HCT116 (cell line): ENCODE measurements at places on chromosomes 13 and 19.

GRCh38 chr13:39468306-39468705, 134.7 kb downstream of the LHFPL6 start:
- no peak for DNase-seq

- no peak for DNase-seq
These were observed 26.7 kb upstream of the CACNG8 start for GRCh38 chr19:53936029-53936428.

GRCh38 chr13:50744116-50744660, 99.3 kb downstream of the DLEU7 start:
- no peak for DNase-seq

DNA sequence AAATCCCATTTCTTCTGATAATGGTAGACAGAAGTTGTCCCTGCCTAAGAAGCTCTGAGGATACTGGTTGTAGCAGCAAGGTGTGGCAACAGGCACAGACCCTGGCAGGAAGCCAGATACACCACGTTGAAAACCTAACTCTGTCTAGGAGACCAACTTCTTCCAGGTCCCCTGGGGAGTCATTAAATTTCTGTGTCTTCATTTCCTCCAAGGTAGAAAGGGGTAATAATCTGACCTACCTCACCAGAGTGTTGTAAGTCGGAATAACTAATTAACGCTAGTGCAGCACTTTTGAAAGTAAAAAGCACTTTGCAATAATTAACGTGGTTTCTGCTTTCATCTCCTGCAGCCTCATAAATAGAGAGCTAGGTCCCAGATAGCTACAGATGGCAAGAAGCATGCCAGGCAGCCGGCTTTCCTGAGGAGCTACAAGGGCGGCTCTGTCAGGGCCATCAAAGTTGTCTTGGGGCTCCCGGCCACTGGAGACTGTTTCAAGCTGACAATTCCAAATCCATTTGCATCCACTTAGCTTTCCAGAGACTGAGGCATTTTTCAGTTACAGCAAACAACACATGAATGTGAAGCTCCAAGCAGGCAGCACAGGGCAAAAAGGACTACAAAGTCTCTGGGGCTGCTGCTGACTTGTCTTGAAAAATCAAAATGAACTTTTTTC, 176.2 kb downstream of the FOXO1 start:
- DNase-seq = no peak

- DNase-seq = no peak
These were observed 58.2 kb downstream of the UBL3 start for GRCh38 chr13:29791997-29792780.

DNA sequence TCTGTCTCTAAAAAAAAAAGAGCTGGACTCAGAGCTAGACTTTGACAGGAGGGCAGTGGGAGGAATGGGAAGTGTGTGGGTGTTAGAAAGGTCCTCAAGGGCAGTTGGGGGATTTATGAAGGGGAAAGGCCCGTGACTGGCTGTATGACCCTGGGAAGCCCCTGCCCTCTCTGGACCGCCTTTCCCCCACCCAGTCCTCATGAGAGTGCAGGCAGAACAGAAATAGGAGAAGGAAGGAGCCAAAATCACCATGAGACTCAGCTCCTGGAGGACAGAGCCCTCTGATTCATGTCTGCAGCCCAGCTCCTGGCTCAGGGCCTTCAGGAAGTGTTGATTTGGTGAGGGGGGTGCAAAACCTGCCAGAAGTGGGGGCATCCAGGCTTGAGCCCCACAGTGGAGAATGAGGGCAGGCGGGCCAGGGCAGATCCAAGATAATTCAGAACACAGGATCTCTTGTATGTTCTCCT, 8.7 kb upstream of the SMG9 start:
- no peak for DNase-seq

- peak; percentile 34 for DNase-seq
These were observed 104.2 kb upstream of the IPO5 start for GRCh38 chr13:97849305-97849704.

DNA sequence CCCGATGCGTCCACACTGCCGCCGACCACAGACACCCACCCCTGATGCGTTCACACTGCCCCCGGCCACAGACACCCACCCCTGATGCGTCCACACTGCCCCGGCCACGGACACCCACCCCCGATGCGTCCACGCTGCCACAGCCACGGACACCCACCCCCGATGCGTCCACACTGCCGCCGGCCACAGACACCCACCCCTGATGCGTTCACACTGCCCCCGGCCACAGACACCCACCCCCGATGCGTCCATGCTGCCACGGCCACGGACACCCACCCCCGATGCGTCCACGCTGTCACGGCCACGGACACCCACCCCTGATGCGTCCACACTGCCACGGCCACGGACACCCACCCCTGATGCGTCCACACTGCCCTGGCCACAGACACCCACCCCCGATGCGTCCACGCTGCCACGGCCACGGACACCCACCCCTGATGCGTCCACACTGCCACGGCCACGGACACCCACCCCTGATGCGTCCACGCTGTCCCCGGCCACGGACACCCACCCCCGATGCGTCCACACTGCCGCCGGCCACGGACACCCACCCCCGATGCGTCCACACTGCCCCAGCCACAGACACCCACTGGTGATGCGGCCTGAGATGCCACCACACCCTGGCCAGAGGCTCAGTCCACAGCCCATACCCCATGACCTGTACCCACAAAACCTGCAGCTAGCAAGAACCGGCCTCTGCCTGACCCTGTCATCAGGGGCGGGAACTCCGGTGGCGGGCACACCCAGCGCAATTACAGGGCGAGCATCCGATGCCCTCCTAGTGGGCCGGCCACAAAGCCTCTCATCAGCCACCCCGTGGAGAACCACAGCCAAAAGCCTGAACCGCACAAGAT, 28.4 kb downstream of the RASA3 start:
- DNase-seq = no peak

GRCh38 chr13:86567119-86567518, 767.9 kb upstream of the SLITRK6 start:
- DNase-seq = no peak

- DNase-seq = no peak
These were observed 76.7 kb downstream of the MBNL2 start for GRCh38 chr13:97298816-97299215.

DNA sequence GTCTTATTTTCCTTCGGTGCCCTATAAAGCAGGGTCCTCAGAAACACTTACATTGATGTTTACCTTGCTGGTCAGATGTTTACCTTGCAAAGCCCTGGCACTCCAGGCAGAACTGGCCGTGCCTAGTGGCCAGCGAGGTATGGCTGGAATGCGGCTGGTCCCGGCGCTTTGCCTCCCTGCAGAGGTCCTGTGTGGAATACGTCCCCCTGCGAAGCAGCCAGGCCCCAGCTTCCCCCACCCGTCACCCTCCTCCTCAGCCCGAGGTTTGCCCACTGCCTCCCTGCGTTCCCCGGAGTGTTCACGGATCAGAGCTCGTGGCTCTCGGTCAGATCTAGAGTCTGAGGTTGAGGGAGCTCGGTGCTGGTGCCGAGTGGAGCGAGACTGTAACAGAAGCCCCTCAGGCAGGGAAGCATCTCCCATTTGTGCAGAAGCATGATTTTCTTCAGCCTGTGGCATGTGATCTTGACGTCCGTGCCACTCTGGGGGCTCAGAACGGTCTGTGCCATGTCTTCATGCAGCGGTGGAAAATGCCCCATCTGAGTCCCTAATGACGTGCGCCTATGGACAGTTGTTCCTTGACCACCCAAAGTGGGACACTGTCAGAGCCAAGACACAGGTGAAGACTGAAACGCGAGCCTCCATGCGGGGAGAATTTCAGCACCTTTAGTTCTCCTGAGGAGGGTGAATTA, 54.8 kb upstream of the SOX1 start:
- DNase-seq = no peak

DNA sequence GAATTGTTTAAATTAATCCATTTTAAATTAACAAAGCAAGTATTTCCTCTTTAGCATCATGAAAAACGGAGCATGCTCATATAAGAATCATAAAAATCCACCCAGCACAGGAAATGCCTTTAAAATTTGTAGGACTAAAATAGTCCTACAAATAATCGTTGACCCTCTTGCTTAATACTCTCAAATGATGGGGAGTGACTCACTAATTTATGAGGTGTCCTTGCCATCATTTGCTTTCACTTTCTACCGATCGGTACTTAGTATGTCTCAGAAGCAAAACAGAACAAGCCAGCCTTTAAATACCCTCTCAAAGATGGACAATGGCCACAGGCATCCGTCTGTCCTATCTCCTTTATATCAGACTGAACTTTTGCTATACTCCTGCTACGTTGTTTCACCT, 97.2 kb downstream of the SUCLA2 start:
- DNase-seq = no peak

GRCh38 chr19:10692673-10693264, 8.5 kb upstream of the QTRT1 start:
- DNase-seq = no peak

DNA sequence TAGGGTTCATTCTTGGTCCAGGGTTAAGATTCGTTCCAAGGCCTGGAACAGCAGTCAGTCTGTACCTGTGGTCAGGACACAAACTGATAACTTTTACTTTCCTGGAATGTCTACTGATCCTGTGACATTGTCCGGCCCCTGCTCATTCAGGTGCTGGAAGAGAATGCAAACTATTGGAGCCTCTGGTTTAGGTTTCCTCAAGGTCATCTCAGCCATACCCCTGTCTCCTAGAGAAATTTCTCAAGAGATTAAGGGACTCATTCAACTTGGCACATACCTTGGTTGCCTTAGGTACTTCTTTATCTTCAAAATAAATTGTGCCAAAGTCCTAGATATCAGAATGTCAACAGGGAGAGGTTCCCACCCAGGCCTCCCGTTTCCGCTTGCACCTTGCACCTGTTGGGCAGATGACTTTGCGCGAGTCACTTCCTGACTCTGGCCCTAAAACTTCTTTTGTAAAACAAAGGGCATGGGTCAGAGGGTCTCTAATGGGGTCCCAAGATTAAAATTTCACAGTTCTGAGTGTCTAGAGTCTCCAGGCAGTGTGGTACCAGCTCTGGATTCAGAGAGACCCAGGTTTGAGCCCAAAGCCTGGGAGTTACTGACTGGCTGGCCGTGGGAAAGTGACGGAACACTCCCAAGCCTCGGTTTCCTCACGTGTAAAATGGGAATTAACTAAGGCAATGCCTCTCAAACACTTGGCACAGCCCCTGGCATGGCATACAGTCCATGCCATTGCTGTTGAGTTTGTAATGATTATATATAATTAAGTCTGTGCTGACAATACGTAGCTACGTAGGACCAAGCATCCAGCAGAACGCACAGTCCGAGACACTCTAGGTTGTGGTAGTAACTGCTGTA, 25.8 kb upstream of the CYP2S1 start:
- DNase-seq = no peak

DNA sequence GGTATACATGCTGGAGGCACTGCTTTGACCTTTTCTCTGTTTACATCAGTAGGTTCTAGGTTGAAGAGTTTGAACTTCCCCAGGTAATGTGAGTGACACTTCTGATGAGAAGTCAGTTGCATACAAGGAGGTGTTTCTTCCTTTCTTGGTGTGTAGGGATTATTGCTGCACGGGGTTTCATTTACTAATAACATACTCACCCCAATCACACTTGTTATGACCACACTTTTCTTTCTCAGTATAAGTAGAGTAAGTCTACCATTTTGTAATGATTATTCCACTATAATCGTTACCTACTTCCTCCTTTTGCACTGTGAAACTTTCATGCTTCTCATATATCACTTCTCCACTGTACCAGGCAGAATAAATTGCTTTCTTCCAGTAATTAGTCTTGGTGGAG, 138.0 kb downstream of the TNFSF13B start:
- no peak for DNase-seq

DNA sequence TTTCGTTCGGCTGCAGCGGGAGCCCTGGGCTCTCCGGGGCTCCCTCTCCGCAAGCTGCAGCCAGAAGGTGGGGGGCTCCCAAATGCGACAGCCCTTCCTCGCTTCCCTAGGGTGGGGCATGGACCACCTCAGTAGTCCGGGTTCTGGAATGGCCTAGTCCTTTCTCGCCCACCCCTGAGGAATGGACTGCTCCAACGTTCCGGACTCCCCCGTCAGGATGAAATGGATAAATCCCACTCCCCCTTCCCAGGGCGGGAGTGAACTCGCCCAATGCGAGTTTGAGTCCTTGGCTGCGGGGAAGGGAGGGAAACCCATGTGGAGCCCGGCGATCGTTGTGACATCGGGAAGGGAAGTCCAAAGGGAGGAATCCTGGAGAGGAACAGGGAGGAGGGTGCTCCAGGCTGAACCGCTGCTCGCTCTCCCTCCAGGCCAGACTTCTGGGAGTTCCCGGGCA, 5.5 kb downstream of the HRC start:
- peak; percentile 85 for DNase-seq

- DNase-seq = no peak
These were observed 89.2 kb downstream of the DHRS12 start for GRCh38 chr13:51714663-51715168.

- no peak for DNase-seq
These were observed 11.0 kb downstream of the CYTH2 start for GRCh38 chr19:48480183-48480557.

DNA sequence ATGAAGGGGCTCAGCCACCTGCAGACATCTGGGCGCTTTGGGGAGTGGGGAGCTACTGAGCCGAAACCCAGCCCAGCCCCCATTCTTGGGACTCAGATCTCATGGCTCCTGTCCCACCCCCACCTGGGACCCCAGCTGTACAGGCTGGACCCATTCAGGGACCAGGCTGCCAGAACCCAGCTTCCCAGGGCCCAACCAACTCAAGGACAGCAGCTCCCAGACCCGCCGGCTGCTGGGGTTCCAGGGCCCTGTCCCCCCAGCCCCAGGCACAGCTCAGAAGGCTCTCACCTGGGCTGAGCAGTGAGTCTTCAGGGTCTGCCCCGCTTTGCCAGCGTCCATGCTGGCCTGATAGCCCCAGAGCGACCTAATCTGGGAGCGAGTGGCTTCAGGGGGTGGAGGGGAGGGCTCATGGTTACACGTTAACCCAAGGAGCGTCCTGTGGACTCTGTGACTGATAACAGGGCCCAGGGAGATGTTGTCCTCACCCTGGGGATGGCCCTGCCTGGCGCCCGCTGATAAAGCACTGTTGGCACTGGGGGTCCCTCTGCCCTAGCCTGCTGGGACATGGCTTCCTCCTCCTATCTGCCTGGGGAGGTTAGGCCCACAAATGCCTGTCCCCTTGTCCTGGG, at the start of gene TMEM86B:
TMEM86B (minus strand) TSS at position 361 of the 629 bp plus-strand sequence; CDS start at position 339, 22 bp downstream.
- DNase-seq = no peak

DNA sequence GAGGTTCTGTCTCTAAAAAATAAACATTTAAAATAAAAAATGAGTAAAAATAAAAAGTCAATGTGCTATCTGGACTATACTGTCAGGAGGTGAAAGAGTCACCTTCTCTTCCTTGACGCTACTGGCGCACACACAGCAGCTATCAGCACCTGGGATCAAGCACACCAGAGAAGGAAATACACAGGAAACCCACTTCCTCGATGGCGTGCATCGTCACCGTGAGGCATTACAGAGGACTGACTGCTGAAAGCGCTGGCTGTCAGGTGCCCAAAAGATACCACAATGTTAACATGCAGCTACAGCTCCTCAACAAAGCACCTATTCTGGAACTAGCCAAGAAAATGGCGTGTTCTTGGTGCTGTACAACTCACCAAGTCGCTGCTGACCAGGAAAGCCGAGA, 6.1 kb downstream of the SLC35E1 start:
- DNase-seq = no peak
